NCI-H774 (cell line): ENCODE measurements at places on chromosomes 5 and 9.

GRCh38 chr5:31214229-31214628, 20.7 kb downstream of the CDH6 start:
- no peak for DNase-seq

GRCh38 chr9:16727452-16728136, 142.9 kb downstream of the BNC2 start:
- no peak for DNase-seq

GRCh38 chr5:181045316-181045715, 5.2 kb downstream of the BTNL9 start:
- DNase-seq: no peak

DNA sequence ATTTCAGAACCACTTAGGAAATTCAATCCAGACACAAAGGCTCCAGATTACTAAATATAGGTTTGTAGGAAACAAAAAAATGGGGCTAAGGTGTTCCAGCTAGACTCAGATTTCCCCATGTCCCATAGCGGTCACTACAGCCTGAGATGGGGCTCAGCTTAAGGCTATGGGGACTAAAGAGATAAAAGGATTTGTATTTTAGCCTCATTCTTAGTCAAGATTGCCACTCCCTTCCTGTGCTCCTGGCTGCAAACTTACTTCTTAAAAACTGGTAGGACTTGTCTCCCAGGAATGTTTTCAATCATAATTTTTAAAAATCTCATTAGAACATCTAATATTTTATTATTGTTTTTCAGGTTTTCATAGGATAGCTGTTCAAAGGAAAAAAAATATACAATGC, 253.8 kb upstream of the DAB2 start:
- no peak for DNase-seq

- no peak for DNase-seq
These were observed 19.3 kb upstream of the CAMSAP1 start for GRCh38 chr9:135926402-135927194.

DNA sequence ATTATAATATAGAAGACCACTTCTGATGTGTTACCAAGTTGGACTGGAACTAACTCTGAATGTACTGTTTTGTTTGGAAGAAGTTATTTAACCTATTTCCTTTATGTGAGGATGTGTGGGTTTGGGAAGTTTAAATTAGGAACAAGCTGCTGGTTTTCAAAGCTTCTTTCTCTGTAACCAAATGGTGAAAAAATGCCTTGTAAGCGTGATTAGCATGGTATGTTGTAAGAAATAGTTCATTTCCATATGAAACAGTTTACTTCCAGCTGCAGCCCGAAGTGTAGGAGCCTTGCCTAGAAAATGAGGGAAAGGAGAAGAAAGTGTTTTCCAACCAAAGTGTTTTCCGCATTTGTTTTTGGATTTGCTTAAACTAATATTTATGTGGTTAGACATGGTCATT, 36.0 kb downstream of the TTC1 start:
- no peak for DNase-seq

DNA sequence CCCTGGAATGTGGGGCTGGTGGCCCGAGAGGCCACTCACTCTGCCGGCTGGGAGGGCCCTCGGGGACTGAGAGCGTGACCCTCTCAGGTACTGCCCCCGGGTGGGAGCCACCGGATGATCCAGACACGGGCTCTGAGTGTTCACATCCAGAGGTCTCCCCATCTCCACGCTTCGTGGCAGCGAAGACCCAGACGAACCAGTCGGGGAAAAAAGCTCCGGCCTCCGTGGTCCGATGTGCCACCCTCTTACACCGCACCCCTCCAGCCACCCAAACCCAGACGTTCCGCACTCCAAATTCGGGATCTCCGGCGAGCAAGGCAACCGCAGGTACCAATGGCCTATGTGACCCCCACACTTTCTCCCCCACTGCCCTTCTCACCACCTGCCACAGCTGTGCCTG, 49.5 kb downstream of the AMBP start:
- DNase-seq: no peak
